Vagina (tissue), 2 donors: ENCODE measurements at places on chromosomes 13 and 19. TPM values are rescaled to one million over a fixed set of nuclear protein-coding genes. Genes with fewer than 3 reads are reported as not detected.

ACTMAP gene
- 2.2 TPM for total RNA-seq

ZNF418 gene
- total RNA-seq: 3.2 TPM

KLK11 gene
- 103 TPM for total RNA-seq

KANK2 gene
- 486 TPM for total RNA-seq

CAPN12 gene
- total RNA-seq: 9.6 TPM

KIR2DL3 gene
- not detected for total RNA-seq

ZNF835 gene
- 1.7 TPM for total RNA-seq

RNF113B gene
- not detected for total RNA-seq

LRRC63 gene
- 0.49 TPM for total RNA-seq

SAMD4B gene
- 128 TPM for total RNA-seq

ZNF625 gene
- total RNA-seq: 6.6 TPM
